Left ventricle myocardium inferior (tissue), 1 donor: ENCODE measurements at places on chromosomes 5 and 9. TPM values are rescaled to one million over a fixed set of nuclear protein-coding genes. Genes with fewer than 3 reads are reported as not detected.
A peak's percentile ranks its signal among the peaks of the same experiment; 100 is the strongest.

DNA sequence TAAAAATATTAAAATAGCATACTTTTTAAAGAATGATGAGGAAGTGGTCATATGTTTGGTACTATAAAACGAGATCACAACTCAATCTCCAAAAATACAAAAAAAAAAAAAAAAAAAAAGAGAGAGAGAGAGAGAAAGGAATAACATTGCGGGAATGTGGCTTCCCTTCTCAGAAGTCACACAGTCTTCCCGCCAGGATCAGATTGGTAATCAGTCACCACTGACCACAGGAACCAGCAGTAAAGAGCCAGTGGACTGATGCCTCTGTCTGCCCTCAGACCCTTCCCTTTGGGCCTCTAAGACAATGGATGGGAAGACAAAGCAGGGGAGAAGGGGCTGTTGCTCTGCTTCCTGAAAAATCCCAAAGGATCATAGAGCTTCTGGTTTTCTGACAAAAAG is 104.9 kb downstream of the KLHL3 start:
- H3K4me1 ChIP-seq = peaks cover 36% of the 10 kb centered on the region
- H3K27ac ChIP-seq = peak overlapping the region; percentile 70
- DNase-seq = no peak
- no peak overlapping the region for H3K4me3 ChIP-seq
- no peaks in the 10 kb centered on the region for H3K27me3 ChIP-seq

DNA sequence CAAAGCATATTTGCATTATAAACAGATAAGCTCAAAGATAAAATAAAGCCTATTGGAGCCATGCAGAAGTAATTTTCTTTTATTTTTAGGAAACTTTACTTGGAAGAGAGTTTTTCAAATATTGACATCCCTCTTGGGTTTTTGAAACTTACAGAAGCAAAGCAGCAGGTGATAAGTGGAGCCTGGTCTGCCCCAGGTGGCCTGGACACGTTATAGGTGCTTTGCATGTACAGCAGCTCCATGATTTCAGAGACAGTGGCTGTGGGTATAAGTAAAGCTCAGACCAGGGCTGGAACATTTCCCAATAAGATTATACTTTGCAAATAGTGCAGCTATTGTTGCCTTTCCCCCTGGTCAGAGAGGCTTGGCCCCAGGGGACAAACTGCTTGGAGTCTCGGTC is 51.5 kb downstream of the CCDC192 start:
- H3K4me1 ChIP-seq = no peaks in the 10 kb centered on the region
- no peak overlapping the region for H3K4me3 ChIP-seq
- DNase-seq = no peak
- H3K27me3 ChIP-seq = no peaks in the 10 kb centered on the region
- no peak overlapping the region for H3K27ac ChIP-seq

- H3K36me3 ChIP-seq = no peaks in the 10 kb centered on the region
- DNase-seq = no peak
- H3K27ac ChIP-seq = no peak overlapping the region
- no peaks in the 10 kb centered on the region for H3K27me3 ChIP-seq
Measured at GRCh38 chr5:84255315-84255714, 129.4 kb downstream of the EDIL3 start.

GRCh38 chr9:89731262-89732182 is 126.7 kb downstream of the GADD45G start:
- no peaks in the 10 kb centered on the region for H3K36me3 ChIP-seq
- H3K27me3 ChIP-seq = no peaks in the 10 kb centered on the region
- peak overlapping the region; percentile 73 for H3K27ac ChIP-seq
- no peak overlapping the region for H3K4me3 ChIP-seq
- H3K4me1 ChIP-seq = peaks cover 27% of the 10 kb centered on the region
- DNase-seq = no peak

- no peak for DNase-seq
- no peaks in the 10 kb centered on the region for H3K4me1 ChIP-seq
- no peak overlapping the region for H3K27ac ChIP-seq
- H3K27me3 ChIP-seq = peaks cover 9% of the 10 kb centered on the region
- no peak overlapping the region for H3K4me3 ChIP-seq
Measured at GRCh38 chr9:91443321-91443993, 19.8 kb upstream of the NFIL3 start.

DNA sequence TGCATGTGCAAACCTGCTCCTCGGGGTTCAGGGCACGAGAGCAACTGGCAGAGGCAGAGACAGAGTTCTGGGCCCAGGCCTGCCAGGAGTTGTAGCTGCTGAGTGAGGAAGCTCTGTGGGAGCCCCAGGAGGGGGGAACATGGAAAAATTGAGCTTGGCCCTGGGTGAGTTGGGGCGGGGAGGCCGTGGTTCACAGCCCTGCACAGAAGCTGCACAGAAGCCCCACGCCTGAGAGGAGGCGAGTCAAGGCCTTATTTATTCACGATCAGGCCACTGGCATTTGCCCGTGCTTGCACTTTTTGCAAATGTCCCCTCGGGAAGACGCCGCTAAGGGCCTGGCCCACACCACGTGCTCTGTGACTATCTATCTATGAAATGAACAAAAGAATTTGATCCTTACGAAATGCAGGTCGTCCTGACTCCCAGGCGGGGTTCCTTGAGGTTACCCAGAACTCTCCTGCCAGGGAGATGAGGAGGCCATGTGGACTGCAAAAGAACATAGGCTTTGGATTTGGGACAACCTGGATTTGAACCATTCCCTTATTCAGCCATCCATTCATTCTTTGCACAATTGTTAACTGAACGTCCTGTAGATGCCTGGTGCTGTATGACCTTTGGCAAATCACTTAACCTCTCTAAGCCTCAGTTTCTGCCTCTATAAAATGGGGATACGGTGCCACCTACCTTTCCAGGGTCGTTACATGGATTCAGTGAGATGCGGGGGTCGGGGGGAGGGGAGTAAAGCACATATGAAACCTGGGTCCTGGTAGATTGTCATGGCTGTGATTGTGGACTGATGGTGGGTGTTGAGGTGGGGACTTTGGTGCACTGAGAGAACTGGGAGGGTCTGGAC is 17.9 kb downstream of the COL27A1 start:
- H3K27me3 ChIP-seq = no peaks in the 10 kb centered on the region
- H3K4me1 ChIP-seq = peaks cover 73% of the 10 kb centered on the region
- peak overlapping the region; percentile 43 for H3K27ac ChIP-seq
- no peak for DNase-seq
- H3K4me3 ChIP-seq = no peak overlapping the region

DNA sequence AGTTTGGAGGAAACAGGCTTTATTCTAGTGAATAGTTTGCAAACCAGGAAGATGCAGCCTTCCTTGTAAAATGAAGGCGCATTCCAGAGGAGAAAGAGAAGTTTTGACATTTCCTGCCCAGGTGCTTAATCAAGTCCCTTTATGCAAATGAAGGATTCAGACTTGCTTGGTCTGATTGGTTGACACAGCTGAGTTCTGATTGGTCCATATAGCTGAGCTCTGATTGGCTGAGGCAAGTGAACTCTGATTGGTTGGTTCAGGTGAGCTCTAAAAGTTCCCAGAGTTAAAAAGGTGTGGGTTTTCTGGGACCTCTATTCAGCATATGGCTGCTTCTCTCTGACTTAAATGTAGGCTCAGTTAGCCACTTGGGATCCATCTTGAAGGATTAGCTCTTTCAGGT is 151.0 kb downstream of the CACNA1B start:
- H3K27ac ChIP-seq = no peak overlapping the region
- H3K4me1 ChIP-seq = peaks cover 3% of the 10 kb centered on the region
- peaks cover 77% of the 10 kb centered on the region for H3K27me3 ChIP-seq
- H3K36me3 ChIP-seq = no peaks in the 10 kb centered on the region
- no peak overlapping the region for H3K4me3 ChIP-seq

DNA sequence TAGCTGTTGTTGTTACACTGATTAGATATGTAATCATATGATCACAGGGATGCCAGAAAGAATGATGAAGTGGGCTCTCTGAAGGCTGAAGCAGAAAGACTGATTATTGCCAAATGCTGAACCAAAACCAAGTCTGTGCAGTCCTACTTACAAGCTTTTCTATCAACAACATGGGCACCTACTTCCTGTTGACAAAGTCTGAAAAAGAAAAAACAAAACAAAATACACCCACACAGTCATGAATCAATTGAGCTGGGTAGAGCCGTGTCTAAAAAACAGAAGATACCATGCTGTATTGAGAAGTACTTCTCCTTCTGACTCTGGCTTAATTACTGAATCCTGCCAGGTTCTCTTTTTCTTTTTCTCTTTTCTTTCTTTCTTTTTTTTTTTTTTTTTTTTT is 363.4 kb downstream of the RAB3C start:
- no peak overlapping the region for H3K27ac ChIP-seq
- H3K36me3 ChIP-seq = no peaks in the 10 kb centered on the region
- H3K4me3 ChIP-seq = no peak overlapping the region
- DNase-seq = no peak
- no peaks in the 10 kb centered on the region for H3K4me1 ChIP-seq

- peak overlapping the region; percentile 93 for H3K27ac ChIP-seq
- peaks cover 39% of the 10 kb centered on the region for H3K27me3 ChIP-seq
- peaks cover 54% of the 10 kb centered on the region for H3K4me1 ChIP-seq
- DNase-seq = no peak
- H3K4me3 ChIP-seq = peak overlapping the region; percentile 95
Measured at GRCh38 chr5:40680741-40681362, 1.1 kb downstream of the PTGER4 start.

- H3K27me3 ChIP-seq = peaks cover 11% of the 10 kb centered on the region
- H3K36me3 ChIP-seq = no peaks in the 10 kb centered on the region
- H3K4me3 ChIP-seq = no peak overlapping the region
- no peaks in the 10 kb centered on the region for H3K4me1 ChIP-seq
- no peak overlapping the region for H3K27ac ChIP-seq
Measured at GRCh38 chr5:170448221-170448620, 55.6 kb upstream of the KCNIP1 start.

DNA sequence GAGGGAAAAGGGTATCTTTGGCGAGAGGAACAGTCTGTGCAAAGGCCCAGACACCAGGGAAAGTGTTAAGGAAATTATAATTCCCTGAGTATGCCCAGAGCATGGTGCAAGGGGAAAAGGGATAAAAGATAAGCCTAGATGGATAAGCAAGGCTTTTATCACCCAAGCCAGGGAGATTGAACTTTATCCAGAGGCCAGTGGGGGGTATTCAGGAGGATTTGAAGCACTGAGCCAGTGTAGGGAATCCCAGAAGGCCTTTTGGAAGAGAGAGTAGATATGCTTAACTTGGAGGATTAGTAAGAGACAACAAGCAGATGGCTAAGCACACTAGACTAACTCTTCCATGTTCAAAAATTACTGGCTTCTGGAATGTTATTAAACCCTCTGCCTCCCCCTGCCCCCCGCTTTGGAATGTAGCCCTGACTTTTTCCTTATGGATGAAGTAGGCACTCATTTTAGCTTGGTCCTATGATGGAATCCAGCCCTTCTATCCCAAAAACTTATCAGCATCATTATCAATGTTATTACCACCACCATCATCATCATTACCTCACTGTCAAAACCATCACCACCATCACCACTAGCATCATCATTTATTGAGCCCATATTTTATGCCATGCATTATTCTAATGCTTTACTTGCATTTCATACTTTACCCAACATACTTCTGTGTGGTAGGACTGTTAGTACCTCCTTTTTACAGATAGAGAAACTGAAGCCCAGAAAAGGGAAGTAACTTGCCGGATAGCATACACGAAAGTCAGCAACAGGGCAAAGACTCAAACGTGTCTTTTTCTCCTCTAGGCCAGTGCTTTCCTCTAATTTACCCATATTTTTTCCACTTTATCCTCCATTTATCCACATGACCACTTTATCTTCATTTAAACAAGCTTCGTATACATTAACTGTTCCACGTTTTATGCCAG is 237.0 kb downstream of the PAPPA start:
- DNase-seq = no peak
- H3K36me3 ChIP-seq = no peaks in the 10 kb centered on the region
- H3K27ac ChIP-seq = no peak overlapping the region
- no peaks in the 10 kb centered on the region for H3K27me3 ChIP-seq

GRCh38 chr5:140073296-140073695 is 30.2 kb upstream of the NRG2 start:
- H3K27ac ChIP-seq = no peak overlapping the region
- no peaks in the 10 kb centered on the region for H3K27me3 ChIP-seq
- DNase-seq = no peak
- no peaks in the 10 kb centered on the region for H3K4me1 ChIP-seq
- no peak overlapping the region for H3K4me3 ChIP-seq

LRRC70 gene
- total RNA-seq = 0.77 TPM

EDIL3 gene
- 3.5 TPM for total RNA-seq

PIP5KL1 gene
- total RNA-seq = 0.85 TPM

SH3GL2 gene
- total RNA-seq = 7.3 TPM

SPINK4 gene
- total RNA-seq = not detected
